ENCODE measurements at places on chromosomes 5 and 9. TPM values are rescaled to one million over a fixed set of nuclear protein-coding genes. Genes with fewer than 3 reads are reported as not detected.

CCNI2 gene
- 0.36 TPM for polyA plus RNA-seq

FAM221B gene
- not detected for polyA plus RNA-seq

CBY3 gene
- not detected for polyA plus RNA-seq

GGTA1 gene
- polyA plus RNA-seq: 11.2 TPM

GAS1 gene
- 2.0 TPM for polyA plus RNA-seq

FAT2 gene
- polyA plus RNA-seq: 0.06 TPM

CCNO gene
- 0.33 TPM for polyA plus RNA-seq

DNA sequence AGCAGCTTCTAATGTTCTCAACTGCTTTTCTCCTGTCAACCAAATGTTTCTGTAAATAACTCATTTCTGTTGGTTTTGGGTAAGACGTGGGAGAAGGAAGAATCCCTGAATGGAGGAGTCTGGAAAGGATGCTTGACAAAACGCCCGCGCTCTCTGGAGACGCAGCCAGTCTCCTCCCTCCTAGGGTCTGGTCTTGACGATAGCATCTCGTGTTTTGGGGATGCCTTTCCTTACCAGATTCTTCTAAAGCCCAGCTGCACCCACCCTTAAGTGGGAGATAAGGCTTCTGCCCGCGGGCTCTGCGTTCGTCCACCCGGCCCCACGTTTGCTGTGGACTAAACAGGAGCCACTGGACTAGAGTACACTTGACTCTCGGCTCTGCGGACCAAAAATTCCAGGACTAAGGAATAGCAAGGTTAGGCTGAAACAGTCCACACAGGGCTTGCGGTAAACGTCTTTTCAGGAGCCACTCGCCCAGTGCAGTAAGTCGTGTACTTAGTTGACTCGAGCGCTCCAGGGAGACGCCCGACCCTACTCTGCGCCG lies 491 bp upstream of the CTSL start:
- no peak for DNase-seq

- DNase-seq: no peak
Observed at GRCh38 chr5:107459605-107460004, 211.1 kb downstream of the EFNA5 start.

GRCh38 chr5:95924720-95925377 lies 36.8 kb downstream of the ELL2 start:
- DNase-seq: no peak

GRCh38 chr5:56328753-56329560 lies 95.8 kb upstream of the ANKRD55 start:
- no peak for DNase-seq

- no peak for DNase-seq
Observed at GRCh38 chr5:106677057-106677456, 993.7 kb downstream of the EFNA5 start.

GRCh38 chr5:148950471-148950863 lies 112.4 kb downstream of the SH3TC2 start:
- no peak for DNase-seq

- DNase-seq: no peak
Observed at GRCh38 chr5:81225463-81225862, 7.7 kb upstream of the CKMT2 start.

GRCh38 chr5:178387061-178387855 lies 154.7 kb upstream of the PHYKPL start:
- no peak for DNase-seq

DNA sequence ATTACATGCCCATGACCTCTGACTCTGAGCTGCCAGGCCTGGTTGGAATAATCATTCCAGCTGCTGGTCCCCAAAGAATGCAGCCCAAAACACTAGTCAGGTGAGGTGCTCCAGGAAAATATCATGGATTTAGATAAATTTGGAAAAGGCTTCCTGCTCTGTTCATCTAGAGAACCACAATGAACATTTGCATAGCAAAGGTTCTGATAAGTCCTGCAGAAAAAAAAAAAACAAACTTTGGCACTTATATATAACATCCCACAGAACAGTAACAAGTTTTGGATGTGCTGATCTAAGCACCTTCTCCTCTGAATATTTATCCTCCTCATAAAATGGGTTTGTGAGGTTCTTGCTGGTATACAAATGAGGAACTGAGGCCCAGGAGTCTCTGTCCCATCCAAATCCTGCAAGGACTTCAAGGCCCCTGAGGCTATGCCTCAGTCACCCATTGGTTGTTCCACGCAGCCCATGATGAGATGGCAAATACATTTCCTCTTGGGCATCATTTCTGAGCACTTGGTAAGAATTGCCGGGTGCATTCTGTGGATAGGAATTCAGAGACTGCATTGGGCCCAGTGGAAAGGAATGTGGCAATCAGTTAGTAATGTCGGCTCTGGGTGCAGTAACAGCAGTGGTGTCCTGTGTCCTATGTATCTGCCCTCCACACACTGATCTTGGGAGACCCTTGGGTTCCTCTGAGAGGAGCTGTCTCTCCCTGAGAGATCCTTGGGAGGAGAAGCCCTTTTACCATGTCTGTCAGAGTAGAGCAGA lies 73.4 kb upstream of the ASS1 start:
- no peak for DNase-seq

- DNase-seq: no peak
Observed at GRCh38 chr9:8708728-8709127, 909.1 kb upstream of the DMAC1 start.

GRCh38 chr9:74645007-74645639 lies 148.0 kb downstream of the RORB start:
- no peak for DNase-seq

GRCh38 chr9:87158765-87159164 lies 211.5 kb upstream of the GAS1 start:
- no peak for DNase-seq

DNA sequence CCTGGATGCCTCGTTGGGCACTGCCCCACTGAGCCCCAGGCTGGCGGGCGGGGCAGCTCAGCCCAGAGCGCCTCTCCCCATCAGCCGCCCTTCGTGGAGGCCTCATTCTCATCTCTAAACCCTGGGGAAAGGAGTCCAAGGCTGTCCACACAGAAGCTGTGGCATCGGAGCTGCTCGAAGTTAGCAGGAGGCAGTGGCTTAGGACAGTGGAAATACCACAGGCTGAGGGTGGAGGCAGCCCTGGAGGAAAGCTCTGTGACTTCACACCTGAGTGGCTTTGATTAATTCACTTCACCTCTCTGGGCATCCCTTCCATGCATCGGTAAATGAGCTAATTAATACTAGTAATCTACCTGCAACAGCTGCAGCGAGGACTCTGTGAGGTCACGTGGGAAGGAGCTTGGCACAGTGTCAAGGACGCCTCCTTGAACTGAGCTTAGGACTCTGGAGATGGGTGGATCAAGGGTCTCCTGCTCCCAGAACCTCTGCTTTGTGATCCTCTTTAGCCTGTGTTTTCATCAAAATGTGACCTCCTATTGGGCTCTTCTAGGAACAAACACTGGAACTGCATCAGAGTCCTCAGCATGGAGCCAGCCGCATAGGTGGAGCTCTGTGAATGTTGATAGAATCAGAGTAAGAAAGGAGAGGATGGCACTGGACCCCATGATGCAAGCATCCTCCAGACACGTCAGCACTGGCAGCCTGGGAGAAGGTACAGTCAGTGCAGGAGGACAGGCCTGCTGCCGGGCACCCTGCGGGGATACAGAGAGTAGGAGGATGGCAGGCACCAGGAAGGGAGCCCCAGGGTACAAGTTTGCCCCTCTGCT lies 842 bp upstream of the ANGPTL2 start:
- DNase-seq: no peak
